ENCODE measurements at places on chromosomes 5 and 9.

- no peak for DNase-seq
Measured at GRCh38 chr5:36436306-36436705, 134.6 kb upstream of the RANBP3L start.

DNA sequence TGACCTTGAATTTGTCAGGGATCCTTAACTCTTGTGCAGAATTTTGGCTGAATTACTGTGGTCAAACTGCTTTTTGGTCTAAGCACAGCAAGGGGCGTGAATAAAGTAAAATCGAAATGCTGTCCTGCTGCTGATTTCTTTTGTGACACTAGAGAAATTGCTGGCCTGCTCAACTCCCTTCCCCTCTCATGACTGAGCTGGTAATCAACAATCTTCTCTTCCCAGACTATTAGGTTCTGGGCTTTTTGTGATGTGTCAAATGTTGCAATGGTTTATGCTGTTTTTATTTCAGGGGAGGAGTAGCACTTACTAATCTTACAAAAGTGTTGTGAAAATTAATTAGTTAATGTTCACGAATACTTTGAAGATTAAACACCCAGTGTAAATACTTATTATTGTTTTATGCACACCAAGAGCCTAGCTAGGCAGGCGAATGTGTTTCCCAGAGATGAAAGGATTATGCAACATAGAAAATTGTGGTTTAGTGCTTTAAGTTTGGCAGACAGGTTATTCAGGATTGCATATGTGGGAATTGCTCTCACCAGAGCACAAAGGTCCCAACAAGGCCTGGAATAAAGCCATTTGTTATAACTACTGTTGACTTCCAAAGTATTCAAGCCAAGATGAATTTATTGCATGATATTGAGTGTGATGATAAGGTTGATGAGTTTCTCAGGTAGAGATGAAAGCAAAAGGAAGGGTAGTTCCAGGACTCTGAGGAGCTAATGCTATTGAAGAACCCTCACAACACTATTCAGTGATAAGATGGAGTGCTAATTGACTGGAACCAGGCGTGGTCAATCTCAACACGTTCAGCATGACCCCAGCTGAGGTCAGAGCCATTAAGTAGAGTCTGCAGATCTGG lies 280.7 kb upstream of the ZNF608 start:
- no peak for DNase-seq

- no peak for DNase-seq
Measured at GRCh38 chr9:15018096-15018637, 107.9 kb upstream of the FREM1 start.

DNA sequence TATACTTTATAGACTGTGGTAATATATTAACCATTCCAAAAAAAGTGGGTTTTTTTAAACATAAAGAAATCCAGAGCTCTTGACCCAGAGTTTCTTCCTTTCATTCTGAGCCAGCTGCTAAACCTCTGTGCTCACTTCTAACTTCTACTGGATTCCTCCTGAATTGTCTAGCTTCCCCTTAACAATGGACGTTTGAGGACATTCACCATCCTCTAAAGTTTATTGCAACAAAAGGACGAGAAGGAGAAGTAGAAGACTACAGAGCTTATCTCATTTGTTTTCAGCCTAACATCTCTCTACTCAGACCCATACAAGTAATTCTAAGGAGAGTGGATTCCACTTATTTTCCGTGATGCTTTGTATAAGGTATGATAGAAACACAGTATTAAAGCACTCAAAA lies 284.2 kb downstream of the MAST4 start:
- DNase-seq: no peak

DNA sequence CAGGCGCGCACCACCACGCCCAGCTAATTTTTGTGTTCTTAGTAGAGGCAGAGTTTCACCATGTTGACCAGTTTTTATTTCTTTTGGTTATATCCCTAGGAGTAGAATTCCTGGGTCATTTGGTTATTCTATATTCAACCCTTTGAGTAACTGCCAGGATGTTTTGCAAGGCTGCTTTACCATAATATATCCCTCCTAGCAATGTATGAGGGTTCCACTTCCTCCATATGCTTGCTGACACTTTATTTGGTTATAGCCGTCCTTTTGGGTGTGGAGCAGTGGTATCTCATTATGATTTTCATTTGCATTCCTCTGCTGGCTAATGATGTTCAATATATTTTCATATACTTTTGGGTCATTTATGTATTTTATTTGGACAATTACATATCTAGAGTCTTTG lies 81.2 kb downstream of the RAB24 start:
- no peak for DNase-seq

- no peak for DNase-seq
Measured at GRCh38 chr9:125293134-125293533, 31.5 kb downstream of the GAPVD1 start.

GRCh38 chr5:81310402-81311063 lies 9.1 kb downstream of the ZCCHC9 start:
- DNase-seq: no peak

- DNase-seq: no peak
Measured at GRCh38 chr5:134581241-134581981, 51.2 kb downstream of the SAR1B start.

DNA sequence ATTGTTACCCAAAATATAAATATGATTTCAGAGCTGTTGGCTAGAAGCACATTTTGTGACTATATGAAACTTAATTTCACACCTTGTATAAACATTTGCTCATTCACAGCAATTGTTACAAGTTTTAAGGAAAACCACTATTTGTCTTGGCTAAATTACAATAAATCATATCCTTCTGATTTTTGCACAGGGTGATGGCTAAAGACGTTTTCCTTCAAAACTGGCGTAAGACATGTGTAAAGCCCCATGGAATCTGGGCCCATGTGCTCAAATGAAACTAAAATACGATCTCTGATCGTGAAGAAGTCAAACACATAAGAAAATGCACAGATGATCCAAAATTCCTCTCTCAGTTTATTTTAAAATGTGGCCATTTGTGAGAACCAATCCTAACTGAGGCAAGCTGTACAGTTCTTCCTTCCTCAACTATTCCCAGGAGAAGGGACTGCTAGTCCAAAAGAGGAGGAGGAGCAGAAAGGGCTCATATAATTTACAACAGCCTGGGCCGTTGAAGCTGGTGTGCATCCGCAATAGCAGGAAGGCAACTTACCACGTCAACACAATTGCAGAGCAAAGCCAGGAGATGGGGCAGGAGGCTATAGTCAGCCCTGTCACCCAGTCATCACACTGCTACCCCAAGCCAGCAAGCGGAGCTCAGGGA lies 98.4 kb downstream of the MED27 start:
- no peak for DNase-seq

- DNase-seq: no peak
Measured at GRCh38 chr5:160543395-160543794, 121.7 kb downstream of the PTTG1 start.

GRCh38 chr5:52825826-52826225 lies 38.1 kb downstream of the ITGA1 start:
- no peak for DNase-seq

DNA sequence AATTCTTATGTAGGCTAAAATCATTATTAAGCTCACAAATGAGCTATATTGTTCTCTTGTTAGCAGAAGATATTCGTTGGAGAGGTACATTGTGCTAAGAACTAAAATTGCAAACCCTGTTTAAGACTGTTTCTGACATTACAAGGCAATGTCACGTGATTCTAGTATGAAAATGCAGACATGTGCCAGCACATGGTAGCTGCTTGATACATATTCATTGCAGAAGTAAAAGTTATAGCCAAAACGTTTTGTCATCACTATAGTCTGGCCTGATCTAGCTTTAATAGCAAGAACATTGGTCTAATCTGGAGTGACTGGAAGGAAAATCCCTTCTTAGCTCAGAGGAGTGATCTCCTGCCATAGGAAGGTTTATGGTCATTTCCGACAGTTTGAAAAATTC lies 144.7 kb downstream of the CFAP90 start:
- DNase-seq: no peak

DNA sequence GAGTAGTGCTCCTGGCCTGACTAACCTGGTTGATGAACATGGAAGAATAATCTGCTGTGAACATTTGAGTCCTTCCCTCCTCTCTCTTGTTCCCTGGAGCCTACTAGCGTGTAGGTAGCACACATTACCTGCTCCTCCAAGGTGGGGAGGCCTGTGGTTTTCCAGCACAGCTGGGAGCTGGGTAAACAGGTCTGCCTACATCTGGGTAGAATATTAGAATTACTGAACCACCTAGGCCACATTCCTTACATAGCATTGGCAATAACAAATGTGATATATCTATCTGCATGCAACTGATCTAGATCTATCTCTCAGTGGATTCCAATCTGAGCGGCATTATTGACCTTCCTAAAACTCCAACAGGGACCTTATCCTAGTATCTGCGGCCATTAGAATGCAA lies 151.0 kb upstream of the ZNF366 start:
- no peak for DNase-seq

Measured in stimulated activated CD8-positive, alpha-beta memory T cell treated with anti-CD3 and anti-CD28 coated beads, Interleukin-2, amount 100 ng/mL, for 48 hours (primary cell).